A549 treated with ZK216348 at 1 μM for 4 hours (cell line): ENCODE measurements at places on chromosomes 16 and 17. TPM values are rescaled to one million over a fixed set of nuclear protein-coding genes. Genes with fewer than 3 reads are reported as not detected.

The LGALS9C gene
- not detected in 5 replicates for total RNA-seq

The IKZF3 gene
- total RNA-seq = not detected in 5 replicates

The PLXDC1 gene
- 0.11 to 0.38 TPM (median 0.21 TPM) in 5 replicates for total RNA-seq

The B4GALNT2 gene
- 0.18 to 0.57 TPM (median 0.45 TPM) in 5 replicates for total RNA-seq

The PDE6G gene
- 1.1 to 3.6 TPM (median 1.8 TPM) in 5 replicates for total RNA-seq
